ENCODE measurements at places on chromosomes 5 and 9.

DNA sequence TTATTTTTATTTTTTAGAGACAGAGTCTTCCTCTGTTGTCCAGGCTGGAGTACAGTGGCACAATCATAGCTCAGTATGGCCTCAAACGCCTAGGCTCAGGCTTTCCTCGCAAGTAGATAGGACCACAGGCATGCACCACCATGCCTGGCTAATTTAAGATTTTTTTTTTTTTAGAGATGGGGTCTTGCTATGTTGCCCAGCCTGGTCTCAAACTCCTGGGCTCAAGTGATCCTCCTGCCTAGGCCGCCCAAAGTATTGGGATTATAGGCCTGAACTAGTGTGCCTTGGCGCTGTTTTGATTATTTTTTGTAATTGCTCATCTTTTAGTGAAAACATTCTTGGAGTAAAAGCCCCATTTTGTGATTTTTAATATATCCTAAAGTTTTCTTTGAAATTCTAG lies 5.4 kb downstream of the YTHDC2 start:
- DNase-seq: no peak

DNA sequence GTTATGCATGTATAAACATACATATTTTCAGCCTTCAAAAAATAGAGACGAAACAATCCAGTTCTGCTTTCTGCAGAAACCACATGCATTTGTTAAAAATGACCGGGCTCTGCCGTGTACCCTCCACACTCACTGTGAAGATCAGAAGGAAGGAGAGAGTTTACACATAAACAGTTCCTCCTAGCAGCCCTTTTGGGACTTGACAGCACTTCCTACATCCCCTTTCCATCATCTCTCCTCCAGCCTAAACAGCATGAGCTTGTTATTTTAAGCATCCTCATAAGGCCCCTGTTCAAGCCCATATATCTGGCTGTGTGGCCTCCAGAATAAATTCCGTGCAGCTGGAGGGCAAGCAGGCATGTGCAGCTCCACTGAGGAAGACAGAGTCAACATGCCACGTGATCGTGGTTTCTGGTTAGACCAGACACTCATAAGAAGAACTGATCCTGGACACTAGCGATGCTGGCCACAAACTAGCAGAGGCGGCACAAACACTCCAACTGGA lies 42.2 kb downstream of the NIPAL4 start:
- no peak for DNase-seq

DNA sequence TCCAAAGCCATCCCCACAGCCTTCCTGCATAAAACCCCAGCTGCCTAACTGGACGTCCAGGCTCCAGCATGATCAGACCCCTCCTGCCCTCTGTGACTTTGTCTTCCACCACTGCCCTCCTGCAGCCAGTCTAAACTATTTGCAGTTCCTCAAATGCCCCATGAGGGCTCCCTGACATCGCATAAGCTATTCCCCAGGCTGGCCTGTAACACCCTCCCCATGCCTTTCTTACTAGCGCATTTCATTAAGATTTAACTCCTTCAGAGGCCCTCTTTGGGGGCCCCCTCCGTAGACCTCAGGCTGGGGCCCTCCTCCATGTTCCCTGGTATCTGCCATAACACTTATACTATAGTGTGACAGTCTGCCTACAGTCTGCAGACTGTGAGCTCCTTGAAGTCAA lies 15.5 kb upstream of the SMIM23 start:
- no peak for DNase-seq

GRCh38 chr9:72256931-72257330 lies 107.7 kb downstream of the GDA start:
- no peak for DNase-seq

- DNase-seq: no peak
Observed at GRCh38 chr5:78518365-78519197, 130.0 kb downstream of the LHFPL2 start.

GRCh38 chr5:54363669-54364068 lies 53.3 kb upstream of the ARL15 start:
- DNase-seq: no peak

Data from HS-27A (cell line).